ENCODE measurements at places on chromosomes 2 and 18. TPM values are rescaled to one million over a fixed set of nuclear protein-coding genes. Genes with fewer than 3 reads are reported as not detected.

DNA sequence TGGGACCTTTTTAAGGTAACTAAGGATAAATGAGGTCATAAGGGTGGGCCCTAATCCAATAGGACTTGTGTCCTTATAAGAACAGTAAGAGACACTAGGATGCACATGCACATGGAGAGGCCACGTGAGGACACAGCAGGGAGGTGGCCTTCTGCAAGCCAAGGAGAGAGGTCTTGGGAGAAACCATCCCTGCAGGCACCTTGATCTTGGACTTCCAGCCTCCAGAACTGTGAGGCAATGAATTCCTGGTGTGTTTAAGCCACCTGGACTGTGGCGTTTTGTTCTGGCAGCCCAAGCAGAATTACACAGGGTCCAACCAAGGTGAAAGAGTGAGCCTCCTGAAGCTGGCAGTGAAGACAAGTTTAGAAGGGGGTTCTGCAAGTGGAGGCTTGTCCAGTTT is 89.6 kb upstream of the IL1R2 start:
- no peak for DNase-seq

DNA sequence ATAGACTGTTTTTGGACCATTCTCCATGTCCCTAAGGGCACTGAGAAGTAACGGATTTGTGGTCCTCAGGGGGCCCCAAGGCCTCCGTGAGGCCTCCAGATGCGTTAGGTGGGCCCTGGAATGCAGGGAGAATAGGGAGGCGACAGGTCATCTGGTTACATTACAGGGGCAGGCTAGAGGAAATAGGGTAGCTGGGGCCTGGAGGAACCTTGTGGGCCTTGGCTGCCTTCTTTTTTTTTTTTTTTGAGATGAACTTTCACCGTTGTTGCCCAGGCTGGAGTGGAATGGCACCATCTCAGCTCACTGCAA is 28.9 kb downstream of the ZFP36L2 start:
- no peak for DNase-seq

Gene ALLC
- polyA plus RNA-seq, result not detected

Gene METTL4
- polyA plus RNA-seq, result 21.3 TPM

Gene POMC
- 1.5 TPM for polyA plus RNA-seq

- no peak for DNase-seq
Measured at GRCh38 chr18:6876641-6877041, 147.1 kb downstream of the ARHGAP28 start.

Measured in left lung (tissue), 14 donors.